ENCODE measurements at places on chromosomes 3 and 15.

DNA sequence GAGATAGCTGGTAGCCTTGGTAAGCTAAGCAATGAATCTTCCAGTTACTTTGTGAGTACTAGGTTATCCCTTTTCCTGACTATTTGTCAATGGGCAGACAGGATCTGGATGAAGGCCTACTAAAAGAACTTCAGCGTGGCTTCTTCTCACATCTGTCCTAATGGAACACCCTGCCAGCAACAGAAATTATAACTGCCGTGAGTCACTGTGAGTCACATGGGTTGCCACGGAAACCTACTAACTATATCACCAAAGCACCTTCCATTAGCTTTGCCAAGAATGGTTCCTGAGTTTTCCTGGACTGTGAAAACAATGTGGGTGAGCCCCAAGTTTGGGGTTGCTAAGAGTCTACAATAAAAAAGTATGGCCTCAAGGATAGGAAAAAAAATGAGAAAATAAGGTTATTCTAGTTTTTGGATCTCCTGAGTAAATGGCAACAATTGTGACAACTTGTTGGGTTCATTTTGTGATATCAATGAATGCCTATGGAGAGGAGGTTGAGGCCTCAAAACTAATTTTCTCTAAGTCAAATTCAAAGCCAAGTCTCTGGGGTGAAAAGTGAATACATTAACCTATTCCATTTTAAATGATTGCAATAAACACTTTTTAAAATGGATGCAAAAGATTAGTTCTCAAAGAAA lies 195.1 kb upstream of the ICE2 start:
- peak; percentile 95 for DNase-seq

- DNase-seq, result no peak
These were observed 87.7 kb downstream of the IGF1R start for GRCh38 chr15:98735895-98736617.

DNA sequence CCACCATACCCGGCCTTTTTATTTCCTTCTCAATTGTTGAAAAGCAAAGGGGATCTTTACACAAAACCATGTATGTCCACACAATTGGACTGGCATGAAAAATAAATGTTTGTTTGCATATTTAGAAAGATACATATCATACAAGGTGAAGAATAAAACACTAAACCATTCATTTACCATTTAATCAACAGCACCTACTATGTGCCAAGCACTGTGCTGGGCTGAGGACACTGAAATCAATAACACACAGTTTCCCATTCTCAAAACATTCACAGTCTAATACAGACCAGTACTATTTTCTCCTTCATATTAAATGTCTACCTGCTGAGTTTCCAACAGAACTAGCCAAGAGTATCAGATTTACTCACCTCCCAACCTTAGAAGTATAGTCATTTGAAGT lies 84.7 kb downstream of the IGF2BP2 start:
- DNase-seq, result no peak

DNA sequence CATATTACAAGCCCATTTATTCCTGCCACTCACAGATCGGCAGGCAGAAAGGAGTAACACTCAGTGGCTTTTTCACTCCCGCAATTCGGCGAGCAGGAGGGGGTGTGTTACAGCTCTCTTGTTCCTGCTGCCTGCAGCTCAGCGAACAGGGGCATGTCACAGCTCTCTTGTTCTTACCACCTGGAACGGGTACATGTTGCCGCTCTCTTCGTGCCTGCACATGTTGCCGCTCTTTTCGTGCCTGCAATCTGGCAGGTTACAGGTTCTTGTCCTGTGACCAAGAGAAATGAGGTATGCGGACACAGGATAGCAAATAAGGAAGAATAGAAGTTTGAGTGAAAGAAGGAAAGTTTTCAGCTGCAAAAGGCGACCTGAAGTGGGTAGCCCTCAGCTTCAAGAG lies 761.4 kb downstream of the NAALADL2 start:
- no peak for DNase-seq

DNA sequence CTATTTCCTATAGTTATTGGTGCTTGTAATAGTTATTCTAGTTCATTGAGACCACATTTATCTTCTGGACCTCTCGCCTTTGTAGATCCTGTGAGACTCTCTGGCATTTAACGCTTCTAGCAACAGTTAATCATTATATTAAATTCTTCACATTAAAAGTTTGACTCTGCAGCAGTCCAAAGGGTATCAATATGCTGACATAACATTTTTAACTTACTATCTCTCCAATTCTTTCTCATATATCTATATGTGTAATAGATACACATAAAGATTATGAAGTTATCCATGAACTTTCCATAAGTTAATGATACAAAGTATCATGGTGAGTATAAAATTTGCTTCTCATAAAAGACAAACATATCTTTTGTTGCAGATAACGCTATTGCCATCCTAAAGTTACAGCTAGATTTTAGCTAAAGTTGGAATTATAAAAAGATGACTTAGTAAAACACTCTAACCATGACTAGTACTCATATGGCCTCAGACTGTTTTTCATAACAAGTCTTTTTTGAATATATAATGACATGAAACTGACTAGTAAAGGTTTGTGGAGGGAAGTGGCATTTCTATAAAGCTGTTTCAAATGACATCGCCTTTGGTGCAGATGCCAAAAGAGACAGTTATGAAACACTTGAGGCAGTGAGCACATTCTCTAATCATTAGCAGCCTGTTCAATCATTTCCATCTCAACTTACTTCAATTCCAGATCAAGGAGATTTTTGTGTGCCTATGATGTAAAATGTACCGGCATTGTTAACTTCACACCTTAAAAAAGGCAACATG lies 379.3 kb upstream of the CBLB start:
- no peak for DNase-seq

DNA sequence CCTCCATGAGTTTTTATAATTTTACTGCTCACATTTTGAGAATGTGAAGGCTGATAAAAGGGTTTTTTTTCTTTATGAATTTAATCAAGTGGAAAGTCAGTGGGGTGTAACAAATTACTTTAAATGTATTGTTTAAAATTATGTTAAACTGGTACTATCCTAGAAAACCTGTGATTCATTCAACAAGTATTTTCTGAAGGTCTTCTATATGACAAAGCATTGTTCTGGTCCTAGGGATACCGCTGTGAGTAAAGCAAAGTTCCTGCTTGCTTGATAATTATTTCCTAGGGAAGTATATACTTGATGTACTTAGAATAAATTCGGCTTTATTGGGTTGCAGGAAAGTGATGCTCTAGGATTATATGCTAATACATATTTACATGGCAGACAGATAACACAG lies 152.8 kb upstream of the GOLGA6L4 start:
- DNase-seq, result no peak

- DNase-seq, result peak; percentile 32
These were observed 134.0 kb downstream of the TPRA1 start for GRCh38 chr3:127456471-127457093.

DNA sequence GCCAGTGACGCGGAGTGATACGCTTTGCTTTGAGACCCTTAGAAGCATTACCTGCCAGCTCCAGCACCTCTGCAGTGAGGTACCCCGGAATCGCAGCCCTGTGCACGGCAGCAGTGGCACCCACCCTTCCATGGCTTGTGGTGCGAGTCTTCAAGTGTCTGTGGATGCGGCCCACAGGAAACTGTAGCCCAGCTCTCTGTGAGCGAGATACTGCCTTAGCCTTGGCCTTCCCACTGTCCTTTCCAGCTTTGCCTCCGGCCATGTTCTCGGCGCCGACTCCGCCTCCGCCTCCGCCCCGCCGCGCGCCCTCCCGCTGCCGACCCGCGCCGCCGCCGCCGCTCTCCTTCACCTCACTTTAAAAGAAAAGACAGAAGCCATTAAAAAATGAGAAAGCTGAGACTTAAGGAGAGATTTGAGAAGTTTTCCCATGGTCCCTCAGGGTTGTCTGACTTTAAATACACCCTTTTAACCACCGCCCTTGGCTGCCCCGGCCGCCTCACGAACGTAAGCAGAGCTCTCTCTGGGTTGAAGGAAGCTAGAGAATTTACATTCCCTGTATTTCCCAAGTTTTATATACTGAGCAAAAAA lies 78.5 kb upstream of the FAM174B start:
- no peak for DNase-seq

DNA sequence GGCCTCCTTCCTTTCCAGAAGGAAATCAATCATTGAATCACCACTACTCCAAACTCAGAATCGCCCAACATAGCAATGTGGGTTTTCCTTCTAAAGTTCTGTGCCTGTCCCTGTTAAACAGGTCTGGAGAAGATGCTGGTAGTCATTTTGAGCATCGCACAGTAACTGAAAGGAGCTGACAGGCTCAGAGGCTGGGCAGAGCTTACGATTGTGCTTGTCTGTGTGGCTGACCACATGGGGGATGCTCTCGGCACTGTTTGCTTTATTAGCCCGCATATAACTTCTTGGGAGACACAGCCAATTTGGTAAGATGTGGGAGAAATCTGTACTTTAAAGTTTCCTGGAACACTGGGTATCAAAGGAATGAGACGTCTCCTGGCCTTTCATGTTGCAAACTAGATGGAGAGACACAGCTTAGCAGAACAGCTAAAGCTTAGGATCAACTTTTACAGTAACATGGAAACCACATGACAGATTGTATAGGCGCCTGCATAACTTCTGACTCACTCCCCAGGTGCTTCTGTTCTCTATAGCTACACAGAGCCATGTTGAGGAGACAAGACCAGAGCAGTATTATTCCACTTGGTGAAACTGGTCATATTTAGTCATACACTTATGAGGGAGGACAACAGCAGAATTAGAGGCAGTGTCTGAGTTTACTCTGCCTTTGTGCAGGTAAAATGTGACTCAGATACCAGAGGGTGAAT lies 374.1 kb downstream of the RORA start:
- no peak for DNase-seq

DNA sequence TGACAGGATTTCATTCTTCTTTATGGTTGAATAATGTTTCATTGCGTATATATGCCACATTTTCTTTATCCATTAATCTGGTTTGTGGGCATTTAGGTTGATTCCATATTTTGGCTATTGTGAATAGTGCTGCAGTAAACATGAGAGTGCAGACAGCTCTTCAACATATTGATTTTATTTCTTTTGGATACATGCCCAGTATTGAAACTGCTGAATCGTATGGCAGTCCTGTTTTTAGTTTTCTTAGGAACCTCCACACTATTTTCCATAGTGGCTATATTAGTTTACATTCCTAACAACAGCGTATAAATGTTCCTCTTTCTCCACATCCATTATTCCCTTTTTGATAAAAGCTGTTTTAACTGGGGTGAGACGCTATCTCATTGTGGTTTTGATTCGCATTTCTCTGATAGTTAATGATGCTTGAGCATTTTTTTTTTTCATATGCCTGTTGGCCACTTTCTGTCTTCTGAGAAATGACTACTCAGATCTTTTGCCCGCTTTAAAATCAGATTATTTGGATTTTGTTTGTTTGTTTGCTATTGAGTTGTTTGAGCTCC lies 21.7 kb downstream of the AQP9 start:
- DNase-seq, result no peak

DNA sequence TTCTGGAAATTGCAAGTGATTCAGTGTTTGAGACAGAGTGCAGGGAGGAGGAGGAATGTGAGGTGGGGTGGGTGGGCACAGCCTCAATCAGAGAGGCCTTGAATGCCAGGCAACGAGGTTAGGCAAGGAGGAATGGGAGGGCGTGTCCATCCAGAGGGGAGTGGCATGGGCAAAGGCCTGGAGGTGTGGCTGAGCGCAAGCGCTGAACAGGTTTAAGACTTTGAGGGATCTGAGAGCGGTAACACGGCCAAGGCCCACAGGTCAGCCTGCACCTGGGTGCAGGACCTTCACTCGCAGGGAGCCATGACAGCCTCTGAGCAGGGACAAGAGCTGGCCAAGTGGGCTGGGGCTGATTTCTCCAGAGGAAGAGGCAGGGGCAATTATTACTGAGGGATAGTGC lies 125.9 kb downstream of the TPRA1 start:
- DNase-seq, result no peak

GRCh38 chr3:5579946-5580345 lies 392.4 kb downstream of the EDEM1 start:
- DNase-seq, result no peak

DNA sequence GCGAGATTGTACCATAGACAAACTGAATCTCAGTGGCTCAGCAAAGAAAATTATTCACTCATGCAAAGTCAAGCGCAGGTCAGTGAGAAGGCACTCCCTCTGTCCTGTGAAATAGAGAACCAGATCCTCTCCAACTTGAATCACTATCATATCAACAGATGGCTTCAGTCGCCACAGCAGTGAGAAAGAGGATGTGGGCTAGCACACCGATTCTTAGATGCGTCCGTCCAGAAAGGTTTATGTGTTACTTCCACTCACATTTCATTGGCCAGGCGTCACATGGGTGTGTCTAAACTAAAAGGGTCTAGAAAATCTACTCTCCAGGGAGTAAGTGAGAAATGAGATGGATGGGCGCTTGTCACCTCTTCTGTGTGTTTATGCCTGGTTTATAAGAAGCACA lies 141.6 kb upstream of the KBTBD8 start:
- no peak for DNase-seq

GRCh38 chr3:106877627-106878026 lies 499.6 kb upstream of the CCDC54 start:
- DNase-seq, result no peak

DNA sequence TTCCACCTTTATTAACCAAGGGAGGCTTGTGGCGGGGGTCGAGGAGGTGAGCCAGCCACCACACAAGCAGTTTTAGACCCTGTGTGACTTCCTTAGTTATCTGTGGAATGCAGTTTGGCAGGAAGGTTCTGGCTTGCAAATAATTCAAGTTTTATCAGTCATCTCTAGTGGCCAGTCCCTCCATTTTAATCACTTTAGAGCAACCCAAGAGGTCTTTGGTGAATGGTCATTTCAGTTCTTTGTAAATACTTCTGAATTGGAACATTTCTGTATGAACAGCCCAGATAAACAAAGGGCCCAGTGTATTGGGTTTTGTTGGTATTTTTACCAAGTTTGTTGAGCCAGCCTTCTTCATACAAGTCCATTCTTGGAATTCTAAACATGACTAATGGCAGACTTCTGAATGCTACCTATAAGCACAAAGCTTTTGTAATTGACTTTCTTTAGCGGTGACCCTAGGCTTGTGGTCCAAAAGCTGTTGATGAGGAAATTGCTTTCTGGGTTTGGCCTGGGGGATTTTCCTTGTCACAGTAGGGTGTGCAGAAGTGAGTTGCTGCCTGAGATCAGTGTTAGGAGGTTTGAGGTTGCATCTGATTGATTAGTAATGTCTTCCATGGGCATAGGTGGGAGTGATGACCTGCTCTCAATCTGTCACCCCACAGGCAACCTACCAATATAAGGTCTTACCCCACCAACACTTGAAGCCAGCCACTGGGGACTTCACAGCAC lies 193.3 kb upstream of the TOPAZ1 start:
- no peak for DNase-seq

GRCh38 chr3:36380221-36381031 lies at the start of gene STAC:
STAC (plus strand) TSS chr3:36380504; CDS start chr3:36380644, 140 bp downstream.
- DNase-seq, result no peak

Data from HFF-Myc (cell line).